ENCODE measurements at places on chromosomes 1 and 21.

GRCh38 chr1:48955774-48956173, 179.1 kb upstream of the BEND5 start:
- no peak for DNase-seq
- H3K4me3 ChIP-seq, result no peak overlapping the region
- H3K4me1 ChIP-seq, result no peaks in the 10 kb centered on the region
- peaks cover 33% of the 10 kb centered on the region for H3K36me3 ChIP-seq
- no peak overlapping the region for H3K27ac ChIP-seq
- no peaks in the 10 kb centered on the region for H3K27me3 ChIP-seq

DNA sequence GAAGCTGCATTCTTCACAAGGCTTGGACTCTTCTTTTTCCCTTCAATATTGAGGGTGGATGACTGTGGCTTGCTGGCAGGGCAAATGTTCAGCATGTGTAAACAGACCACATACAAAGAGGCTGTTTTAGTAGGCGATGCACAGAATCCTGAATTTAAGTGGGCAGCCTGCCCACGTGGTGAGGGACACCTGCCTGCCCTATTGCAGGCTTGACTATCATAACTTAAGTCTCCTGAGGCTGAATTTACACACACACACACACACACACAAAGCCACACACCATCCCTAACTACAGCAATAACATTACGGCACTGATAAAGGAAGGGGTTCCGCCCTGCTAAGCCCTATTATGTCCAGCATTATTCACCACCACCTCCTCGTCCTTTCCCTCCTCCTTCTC, 15.9 kb downstream of the SYT2 start:
- no peaks in the 10 kb centered on the region for H3K4me1 ChIP-seq
- H3K4me3 ChIP-seq, result no peak overlapping the region
- H3K27ac ChIP-seq, result no peak overlapping the region
- DNase-seq, result no peak
- H3K27me3 ChIP-seq, result no peaks in the 10 kb centered on the region
- H3K36me3 ChIP-seq, result no peaks in the 10 kb centered on the region

GRCh38 chr1:11681071-11681771, at the start of gene MAD2L2:
MAD2L2 (minus strand) TSS chr1:11681148; CDS start chr1:11680601, 547 bp downstream.
- DNase-seq, result peak; percentile 85
- peaks cover 18% of the 10 kb centered on the region for H3K4me1 ChIP-seq
- peaks cover 18% of the 10 kb centered on the region for H3K36me3 ChIP-seq
- no peaks in the 10 kb centered on the region for H3K27me3 ChIP-seq

DNA sequence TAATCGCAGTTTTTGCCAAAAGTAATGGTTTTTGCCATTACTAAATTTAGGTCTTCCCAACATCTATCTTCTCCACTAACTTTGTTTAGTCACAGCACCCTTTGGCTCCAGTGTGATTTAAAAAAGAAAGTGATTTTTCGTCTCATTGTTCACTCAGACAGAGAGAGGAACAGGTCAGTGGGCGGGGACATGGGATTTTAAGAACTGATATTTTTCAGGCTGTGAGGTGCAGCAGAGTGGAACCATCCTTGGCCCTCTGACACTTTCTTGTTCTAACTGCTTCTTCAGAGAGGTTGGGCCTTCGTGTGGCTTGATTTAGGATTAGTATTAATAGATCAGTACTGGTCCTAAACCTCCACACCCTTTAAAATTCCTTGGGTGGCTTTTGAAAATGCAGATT, 38.8 kb downstream of the CASQ2 start:
- no peak for DNase-seq
- H3K36me3 ChIP-seq, result no peaks in the 10 kb centered on the region
- no peak overlapping the region for H3K4me3 ChIP-seq
- H3K27me3 ChIP-seq, result no peaks in the 10 kb centered on the region
- H3K27ac ChIP-seq, result no peak overlapping the region

DNA sequence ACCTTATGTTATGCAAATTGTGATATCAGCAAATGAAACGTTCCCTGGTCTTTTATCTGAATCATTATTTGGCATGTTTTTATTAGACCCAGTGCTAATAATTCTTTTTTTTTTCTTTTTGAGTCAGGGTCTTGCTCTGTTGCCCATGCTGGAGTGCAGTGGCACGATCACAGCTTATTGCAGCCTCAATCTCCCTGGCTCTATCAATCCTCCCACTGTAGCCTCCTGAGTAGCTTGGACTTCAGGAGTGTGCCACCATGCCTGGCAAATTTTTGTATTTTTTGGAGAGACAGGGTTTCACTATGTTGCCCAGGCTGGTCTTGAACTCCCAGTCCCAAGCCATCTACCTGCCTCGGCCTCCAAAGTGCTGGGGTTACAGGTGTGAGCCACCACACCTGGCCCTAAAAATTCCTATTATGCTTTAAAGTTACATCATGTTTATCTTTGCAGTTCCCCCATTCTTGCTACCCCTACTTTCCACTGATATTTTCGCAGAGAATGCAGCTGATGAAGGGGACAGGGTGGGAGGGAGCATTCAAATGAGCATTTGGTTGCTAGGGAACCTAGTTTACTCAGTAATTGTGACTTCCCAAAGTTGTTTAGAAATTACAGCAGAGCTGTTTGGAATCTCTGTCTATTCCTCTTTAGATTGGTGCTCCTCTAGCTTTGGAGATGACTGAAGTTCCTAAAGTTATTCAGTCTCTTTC, 18.4 kb downstream of the C1orf21 start:
- H3K4me3 ChIP-seq, result no peak overlapping the region
- no peak overlapping the region for H3K27ac ChIP-seq
- DNase-seq, result no peak
- H3K36me3 ChIP-seq, result no peaks in the 10 kb centered on the region
- no peaks in the 10 kb centered on the region for H3K27me3 ChIP-seq

DNA sequence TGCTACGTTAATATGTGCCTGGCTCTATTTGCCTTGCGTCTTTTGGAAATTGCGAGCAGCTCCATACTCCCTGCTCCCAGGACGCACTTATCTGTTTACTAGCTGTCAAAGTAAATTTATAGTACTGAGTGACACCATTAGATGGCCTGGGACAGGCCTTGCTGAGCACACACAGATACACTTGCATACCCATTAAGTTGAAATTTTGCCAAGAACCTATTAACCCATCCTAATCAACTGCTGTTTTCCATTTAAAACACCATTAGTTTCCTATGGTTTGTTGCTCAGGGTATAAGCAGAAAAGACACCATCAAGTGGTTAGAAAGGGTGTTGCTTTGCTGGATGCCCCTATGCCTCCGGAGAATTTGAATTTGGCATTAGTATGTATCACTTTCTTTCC, 187.3 kb downstream of the SLC44A5 start:
- H3K27me3 ChIP-seq, result no peaks in the 10 kb centered on the region
- H3K36me3 ChIP-seq, result no peaks in the 10 kb centered on the region
- no peak overlapping the region for H3K27ac ChIP-seq
- no peak overlapping the region for H3K4me3 ChIP-seq
- H3K4me1 ChIP-seq, result no peaks in the 10 kb centered on the region

DNA sequence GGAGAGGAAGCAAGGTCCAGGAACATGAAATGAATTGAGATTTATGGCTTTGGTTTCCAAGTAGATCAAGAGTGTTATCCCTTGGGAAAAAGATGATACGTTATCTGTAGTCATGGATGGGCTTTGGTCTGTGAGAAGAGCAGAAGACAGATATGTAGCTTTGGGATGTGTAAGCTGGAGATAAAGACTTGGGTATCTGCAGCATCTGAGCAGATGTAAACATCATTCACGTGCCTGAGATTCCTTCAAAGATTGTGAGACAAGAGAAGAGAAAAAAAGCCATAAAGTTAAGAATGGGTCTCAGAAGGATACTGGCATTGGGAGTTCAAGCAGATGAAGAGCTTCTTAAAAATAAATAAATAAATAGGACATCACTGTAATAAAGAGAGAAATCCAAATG, 217.8 kb downstream of the PTPRC start:
- no peak overlapping the region for H3K4me3 ChIP-seq
- no peak for DNase-seq
- H3K4me1 ChIP-seq, result no peaks in the 10 kb centered on the region

Measured in H9 (cell line).